ENCODE measurements at places on chromosomes 2 and 18. TPM values are rescaled to one million over a fixed set of nuclear protein-coding genes. Genes with fewer than 3 reads are reported as not detected.

GRCh38 chr18:54279477-54280219 is 10.3 kb downstream of the POLI start:
- H3K27me3 ChIP-seq: no peaks in the 10 kb centered on the region
- H3K4me1 ChIP-seq: peaks cover 26% of the 10 kb centered on the region
- H3K4me3 ChIP-seq: no peak overlapping the region
- H3K36me3 ChIP-seq: peaks cover 43% of the 10 kb centered on the region

- no peak overlapping the region for H3K27ac ChIP-seq
- no peaks in the 10 kb centered on the region for H3K36me3 ChIP-seq
- no peak for DNase-seq
- no peaks in the 10 kb centered on the region for H3K4me1 ChIP-seq
- peaks cover 26% of the 10 kb centered on the region for H3K27me3 ChIP-seq
Observed at GRCh38 chr2:144826105-144826504, 306.2 kb upstream of the ZEB2 start.

GRCh38 chr2:20618886-20619521 is 31.9 kb downstream of the HS1BP3 start:
- peaks cover 2% of the 10 kb centered on the region for H3K4me1 ChIP-seq
- H3K36me3 ChIP-seq: no peaks in the 10 kb centered on the region
- no peaks in the 10 kb centered on the region for H3K27me3 ChIP-seq

DNA sequence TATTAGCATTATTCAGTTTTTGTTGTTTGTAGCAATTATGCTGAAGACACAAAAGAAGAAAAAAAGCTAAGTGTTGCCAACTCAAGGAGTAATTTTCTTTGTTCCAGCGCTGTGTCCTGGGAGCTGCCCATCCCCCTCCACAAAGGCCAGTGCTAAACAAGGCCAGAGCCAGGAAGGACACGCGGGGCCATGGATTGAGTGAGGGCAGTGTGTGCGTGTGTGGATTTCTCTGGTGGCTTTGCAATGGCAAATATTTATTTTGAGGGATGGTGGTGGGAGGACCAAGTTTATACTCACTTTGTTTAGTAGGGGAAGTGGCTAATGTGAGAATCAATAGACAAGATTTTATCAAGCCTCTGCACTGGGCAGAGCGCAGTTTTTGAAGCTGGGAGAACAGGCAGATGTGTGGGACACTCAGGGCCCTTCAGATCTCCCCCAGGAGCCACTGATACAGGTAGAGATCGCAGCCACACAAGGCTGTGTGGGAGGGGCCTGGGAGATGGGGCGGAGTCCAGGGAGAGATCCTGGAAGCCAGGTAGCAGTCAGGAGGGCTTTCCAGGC is 11.4 kb downstream of the AGAP1 start:
- no peak for DNase-seq
- H3K4me1 ChIP-seq: peaks cover 12% of the 10 kb centered on the region
- peaks cover 34% of the 10 kb centered on the region for H3K27me3 ChIP-seq
- H3K4me3 ChIP-seq: no peak overlapping the region
- no peaks in the 10 kb centered on the region for H3K36me3 ChIP-seq
- H3K27ac ChIP-seq: no peak overlapping the region

DNA sequence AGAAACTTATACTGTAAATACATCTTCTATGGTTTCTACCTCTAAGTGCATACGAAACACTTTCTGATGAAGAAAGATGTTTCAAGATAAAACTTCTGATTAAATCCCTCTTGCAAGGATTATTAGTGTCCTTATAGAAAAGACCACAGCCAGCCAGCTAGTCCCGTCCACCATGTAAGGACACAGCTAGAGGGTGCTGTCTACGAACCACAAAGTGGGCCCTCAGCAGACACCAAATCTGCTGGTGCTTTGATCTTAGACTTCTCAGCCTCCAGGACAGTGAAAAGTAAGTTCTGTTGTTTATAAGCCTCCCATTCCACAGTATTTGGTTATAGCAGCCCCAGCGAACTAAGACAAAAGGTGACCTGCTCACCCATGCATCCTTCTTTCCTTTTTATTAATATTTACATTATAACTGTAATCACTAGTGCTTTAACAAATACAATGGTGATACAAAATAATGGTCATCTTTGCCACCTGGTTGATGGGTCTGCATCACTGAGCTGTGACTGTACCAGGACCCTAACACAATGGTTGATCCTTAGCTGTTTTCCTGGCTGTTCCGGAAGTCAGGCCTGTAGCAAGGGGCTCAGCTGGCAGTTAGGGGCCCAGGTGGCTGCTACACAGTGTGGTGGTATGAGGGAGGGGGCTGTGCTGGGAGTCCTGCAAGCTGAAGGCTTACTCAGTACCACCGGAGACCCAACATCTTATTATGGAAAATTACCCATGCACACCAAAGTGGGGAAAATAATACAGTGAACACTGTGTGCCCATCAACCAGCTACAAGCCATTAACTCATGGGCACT is 108.5 kb upstream of the SMAD7 start:
- no peak overlapping the region for H3K27ac ChIP-seq
- no peak overlapping the region for H3K4me3 ChIP-seq
- no peak for DNase-seq
- peaks cover 2% of the 10 kb centered on the region for H3K36me3 ChIP-seq

GRCh38 chr18:35026407-35027061 is 14.7 kb upstream of the MAPRE2 start:
- H3K4me1 ChIP-seq: peaks cover 26% of the 10 kb centered on the region
- peaks cover 4% of the 10 kb centered on the region for H3K36me3 ChIP-seq
- H3K4me3 ChIP-seq: no peak overlapping the region
- H3K27ac ChIP-seq: no peak overlapping the region

DNA sequence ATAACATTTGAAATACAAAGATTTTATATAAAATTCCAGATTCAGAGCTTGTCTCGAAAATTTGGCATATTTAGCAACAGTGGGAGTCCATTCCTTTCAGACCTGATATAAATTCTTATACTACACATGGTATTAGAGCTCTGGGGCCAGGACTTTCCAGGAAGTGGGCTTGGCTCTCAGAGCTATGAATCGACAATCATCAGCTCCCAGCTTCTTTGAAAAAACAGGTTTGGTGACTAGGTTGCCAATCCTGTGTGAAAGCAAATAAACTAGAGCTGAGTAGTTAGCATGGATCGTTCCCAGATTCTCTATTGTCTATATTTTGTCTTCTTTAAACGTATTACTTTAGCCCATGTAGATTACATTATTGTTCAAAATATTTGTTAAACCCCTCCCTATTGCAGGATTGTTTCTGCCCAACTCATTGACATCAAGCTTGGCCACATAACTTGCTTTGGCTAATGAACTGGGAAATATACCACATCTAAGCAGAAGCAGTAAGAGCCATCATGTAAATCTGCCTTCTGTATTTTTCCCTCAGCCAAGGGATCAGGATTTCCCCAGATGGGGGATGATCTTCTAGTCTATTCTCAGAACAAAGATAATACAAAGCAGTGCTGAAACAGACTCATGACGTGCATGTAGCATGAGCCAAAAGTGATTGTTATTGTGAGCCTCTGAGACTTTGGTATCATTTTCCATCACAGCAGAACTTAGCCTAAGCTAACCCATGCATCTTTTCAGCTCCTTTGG is 105.4 kb downstream of the KCNH7 start:
- peaks cover 1% of the 10 kb centered on the region for H3K36me3 ChIP-seq
- no peaks in the 10 kb centered on the region for H3K27me3 ChIP-seq
- H3K27ac ChIP-seq: no peak overlapping the region
- DNase-seq: no peak
- no peak overlapping the region for H3K4me3 ChIP-seq

Gene REG1B
- total RNA-seq: not detected

Gene PLCL1
- 0.26 TPM for total RNA-seq

Gene C2orf78
- not detected for total RNA-seq

Gene ACADL
- total RNA-seq: not detected

Gene FSIP2
- 0.09 TPM for total RNA-seq

Gene CD28
- total RNA-seq: 35.7 TPM

All from activated CD8-positive, alpha-beta memory T cell treated with anti-CD3 and anti-CD28 coated beads, Interleukin-2, amount 10 ng/mL, durations not matched to agents 7 days and 5 days (primary cell).